ENCODE measurements at places on chromosomes 7 and 10.
A peak's percentile ranks its signal among the peaks of the same experiment; 100 is the strongest.

- no peak for DNase-seq
These were observed 9.3 kb upstream of the AKR1D1 start for GRCh38 chr7:138066954-138067394.

DNA sequence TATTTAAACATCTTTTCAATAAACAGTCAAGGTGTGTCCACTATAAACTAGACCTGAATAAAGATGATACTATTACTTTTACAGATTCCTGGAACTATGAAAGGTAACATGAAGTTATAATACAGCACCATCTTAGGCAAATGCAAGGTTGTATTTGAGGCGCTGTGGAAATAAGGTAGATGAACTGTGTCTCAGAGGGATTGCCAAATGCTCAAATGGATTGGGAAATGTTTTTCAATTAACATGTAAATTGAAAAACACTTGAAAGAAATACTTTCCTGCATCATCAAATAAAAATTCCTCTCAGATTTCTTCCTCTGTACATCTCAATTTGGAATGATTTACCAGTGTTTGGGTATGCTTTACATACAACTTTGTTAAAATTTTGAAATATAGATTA lies 139.4 kb downstream of the DKK1 start:
- no peak for DNase-seq

DNA sequence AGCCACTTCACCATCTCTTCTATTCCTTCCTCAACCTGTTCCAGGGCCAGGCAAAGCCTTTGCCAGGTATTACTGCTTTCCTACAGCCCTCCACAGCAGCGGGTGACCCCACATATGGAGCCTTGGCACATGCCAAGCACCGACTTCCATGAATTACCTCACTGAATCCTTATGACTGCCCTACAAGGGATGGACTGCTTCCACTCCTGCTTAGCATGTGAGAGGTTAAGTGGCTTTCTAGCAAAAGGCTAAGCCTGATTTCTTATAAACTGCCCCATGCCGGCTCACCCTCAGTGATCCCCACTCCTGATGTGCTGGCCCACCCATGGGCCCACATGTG lies 44.0 kb upstream of the PDLIM1 start:
- no peak for DNase-seq

DNA sequence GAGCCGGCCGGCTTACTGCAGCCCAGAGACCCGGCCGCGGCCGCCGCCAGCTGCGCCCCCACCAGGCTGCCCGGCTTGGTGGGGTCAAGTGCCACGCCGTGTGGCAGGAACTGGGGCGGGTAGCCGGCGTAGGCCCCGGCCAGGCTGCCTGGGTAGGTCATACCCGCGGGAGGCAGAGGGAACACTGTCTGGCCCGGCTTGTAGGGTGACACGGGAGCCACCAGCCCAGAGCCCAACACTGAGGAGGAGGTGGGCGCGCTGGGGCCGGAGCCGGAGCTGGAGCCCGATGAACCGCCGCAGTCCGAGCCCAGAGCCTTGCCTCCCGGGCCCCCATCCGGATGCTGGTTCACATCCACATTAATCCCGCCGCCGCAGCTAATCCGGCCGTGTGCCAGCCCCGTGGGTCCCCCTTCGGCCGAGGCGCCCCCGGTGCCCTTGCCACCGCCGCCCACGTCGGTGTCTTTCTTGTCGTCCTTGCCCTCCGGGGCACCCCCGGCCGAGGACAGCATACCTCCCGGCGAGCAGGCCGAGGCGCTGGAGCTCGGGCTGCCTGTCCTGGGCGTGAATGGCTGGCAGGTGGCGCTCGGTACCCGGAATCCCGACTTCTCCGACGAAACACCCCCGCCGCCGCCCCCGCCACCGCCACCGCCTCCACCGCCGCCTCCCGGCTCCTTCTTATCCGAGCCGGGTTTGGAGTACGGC lies 2.0 kb downstream of the ZNF503 start:
- peak; percentile 71 for DNase-seq

DNA sequence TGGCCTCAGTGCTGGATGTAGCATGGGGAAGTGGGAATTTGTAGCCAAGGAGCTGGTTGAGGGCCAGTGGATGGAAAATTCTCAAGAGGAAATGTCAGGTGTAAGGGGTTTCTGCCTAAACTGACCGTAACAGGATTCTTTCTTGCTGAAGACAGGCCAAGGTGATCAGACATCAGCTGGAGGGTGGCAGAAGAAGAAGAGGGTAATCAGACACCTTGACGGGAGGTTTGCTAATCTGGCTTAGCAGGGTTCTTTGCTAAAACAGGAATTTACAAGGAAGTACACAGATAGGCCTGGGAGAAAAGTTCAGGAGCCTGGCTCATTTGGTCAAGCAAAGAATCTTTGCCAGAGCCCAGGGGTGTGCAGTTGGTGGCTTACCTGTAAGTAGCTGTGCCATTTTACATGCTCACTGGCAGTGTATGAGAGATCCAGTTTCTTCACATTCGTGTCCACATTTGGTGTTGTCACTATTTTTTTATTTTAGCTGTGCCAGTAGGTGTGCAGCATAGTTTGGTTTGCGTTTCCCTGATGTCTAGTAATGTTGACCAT lies 73.7 kb downstream of the BMPR1A start:
- no peak for DNase-seq

GRCh38 chr7:99008921-99009530 lies 130.7 kb downstream of the TRRAP start:
- DNase-seq, result no peak

- peak; percentile 44 for DNase-seq
These were observed 1.1 kb downstream of the SFMBT2 start for GRCh38 chr10:7409732-7410168.

DNA sequence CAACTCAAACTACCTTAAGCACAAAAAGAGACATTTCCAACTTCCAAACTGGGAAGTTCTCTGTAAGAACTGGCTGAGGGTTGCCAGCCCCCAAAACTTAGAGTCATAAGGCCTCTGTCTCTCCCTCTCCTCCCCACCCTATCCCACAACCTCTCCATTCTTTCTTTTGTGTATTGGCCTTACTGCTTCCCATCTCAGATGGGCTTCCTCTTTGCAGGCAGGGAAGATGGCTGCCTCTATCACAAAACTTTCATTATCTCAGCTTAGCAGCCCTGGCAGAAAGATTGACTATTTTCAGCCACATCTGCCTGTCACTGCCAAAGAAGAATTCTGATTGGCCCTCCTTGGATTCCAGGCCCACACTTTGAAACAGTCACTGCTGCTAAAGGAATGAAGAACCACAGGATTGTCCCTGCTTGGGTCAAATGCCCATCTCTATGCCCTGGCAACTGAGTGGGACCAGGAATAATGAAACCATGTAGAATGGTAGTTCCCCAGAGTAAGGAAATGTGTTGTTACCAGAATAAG lies 58.0 kb upstream of the PRKAR2B start:
- no peak for DNase-seq

DNA sequence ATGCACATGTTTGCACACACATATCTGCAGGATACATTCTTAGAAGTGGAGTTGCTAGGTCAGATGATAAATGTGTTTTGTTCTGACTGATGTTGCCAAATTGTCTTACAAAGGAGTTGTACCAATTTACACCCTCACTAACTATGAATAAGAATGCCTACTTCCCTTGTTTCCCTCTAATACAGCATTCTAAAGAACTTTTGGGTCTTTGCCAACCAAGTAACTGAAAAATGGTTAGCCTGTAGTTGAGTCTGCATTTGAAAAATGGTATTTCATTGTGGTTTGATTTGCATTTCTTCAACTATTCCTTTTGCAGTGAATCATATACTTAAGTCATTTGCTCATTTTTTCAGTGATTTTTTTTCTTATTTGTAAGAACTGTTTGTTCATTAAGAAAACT lies 48.4 kb downstream of the TMEM26 start:
- DNase-seq, result no peak
